ENCODE measurements at places on chromosomes 12 and 14.

DNA sequence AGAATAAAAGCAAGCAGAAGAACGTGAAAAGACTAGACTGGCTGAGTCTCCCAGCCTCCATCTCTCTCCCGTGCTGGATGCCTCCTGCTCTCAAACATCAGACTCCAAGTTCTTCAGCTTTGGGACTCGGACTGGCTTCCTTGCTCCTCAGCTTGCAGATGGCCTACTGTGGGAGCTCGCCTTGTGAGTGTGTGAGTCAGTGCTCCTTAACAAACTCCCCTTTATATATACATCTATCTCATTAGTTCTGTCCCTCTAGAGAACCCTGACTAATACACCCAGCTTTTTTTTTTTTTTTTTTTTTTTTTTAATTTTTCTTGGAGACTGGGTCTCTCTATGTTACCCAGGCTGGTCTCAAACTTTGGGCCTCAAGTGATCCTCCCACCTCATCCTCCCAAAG, 46.9 kb downstream of the ACTN1 start:
- DNase-seq = no peak

GRCh38 chr12:92929983-92930382, 888 bp upstream of the EEA1 start:
- DNase-seq = no peak

GRCh38 chr14:74549588-74549987, 56.0 kb downstream of the ISCA2 start:
- no peak for DNase-seq

GRCh38 chr12:119883237-119883636, 6.1 kb upstream of the CIT start:
- no peak for DNase-seq

GRCh38 chr12:79329933-79330332, 360.8 kb downstream of the PAWR start:
- DNase-seq = no peak

GRCh38 chr12:71014180-71014785, 93.7 kb upstream of the PTPRR start:
- DNase-seq = no peak

DNA sequence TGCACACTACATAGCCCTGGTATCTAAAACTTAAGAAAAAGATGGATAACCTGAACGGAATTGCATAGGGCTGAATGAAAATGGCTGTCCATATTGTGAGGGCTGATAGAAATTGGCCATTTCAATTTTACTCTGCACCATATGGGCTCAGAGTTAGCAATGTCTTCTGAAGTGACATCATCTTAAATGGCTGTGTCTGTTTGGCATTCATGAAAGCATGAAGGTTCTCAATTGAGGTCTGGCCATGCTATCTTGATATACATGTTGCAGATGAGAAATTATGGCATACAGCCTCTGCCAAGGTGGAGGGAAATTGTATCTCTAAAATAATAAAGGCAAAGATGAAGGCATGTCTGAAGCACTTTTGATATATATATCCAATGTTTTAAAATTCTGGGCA, 226.0 kb upstream of the PDE3A start:
- no peak for DNase-seq
